Body of pancreas (tissue), 4 donors: ENCODE measurements at places on chromosomes 6 and 20. TPM values are rescaled to one million over a fixed set of nuclear protein-coding genes. Genes with fewer than 3 reads are reported as not detected.

NRSN1 gene
- not detected for total RNA-seq

EPHA7 gene
- total RNA-seq: 0.33 TPM

RAB44 gene
- total RNA-seq: not detected

CEP57L1 gene
- 10.1 TPM for total RNA-seq

LPA gene
- total RNA-seq: 0.52 TPM

PTK6 gene
- 3.0 TPM for total RNA-seq

GSTA3 gene
- total RNA-seq: not detected

STMND1 gene
- not detected for total RNA-seq

NEURL2 gene
- total RNA-seq: 5.2 TPM

TAAR1 gene
- total RNA-seq: not detected

MOG gene
- not detected for total RNA-seq

MYLK2 gene
- 4.9 TPM for total RNA-seq

CLIC5 gene
- total RNA-seq: 1.6 TPM
